ENCODE measurements at places on chromosomes 5 and 9.

DNA sequence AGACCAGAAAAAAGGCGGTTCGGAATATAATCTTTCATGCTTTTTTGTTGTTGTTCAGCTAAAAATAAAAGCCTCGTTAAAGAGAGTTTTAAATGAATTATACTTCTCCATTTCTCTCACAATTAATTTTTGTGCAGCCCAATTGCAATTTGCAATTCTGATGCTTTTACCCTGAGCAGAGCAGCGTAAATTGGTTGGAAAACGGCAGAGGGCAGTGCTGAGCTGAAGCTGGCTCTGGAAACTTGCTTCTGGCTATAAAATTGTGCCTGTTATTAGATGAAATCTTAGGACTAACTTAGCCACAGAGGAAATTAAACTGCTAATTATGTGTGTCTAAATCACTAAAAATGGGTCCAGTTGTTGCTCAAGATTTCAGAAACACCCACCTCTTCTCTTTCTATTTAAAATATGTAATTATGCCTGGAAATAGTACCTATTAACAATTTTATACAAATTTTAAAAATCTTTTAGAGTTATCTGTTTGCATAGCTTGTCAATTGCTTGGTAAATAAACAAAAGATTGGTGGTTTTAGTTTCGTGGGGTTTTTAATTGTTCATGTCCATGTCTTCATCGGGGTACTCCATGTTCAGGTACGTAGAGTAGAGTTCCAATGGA lies 441.8 kb upstream of the TLE4 start:
- DNase-seq: no peak

DNA sequence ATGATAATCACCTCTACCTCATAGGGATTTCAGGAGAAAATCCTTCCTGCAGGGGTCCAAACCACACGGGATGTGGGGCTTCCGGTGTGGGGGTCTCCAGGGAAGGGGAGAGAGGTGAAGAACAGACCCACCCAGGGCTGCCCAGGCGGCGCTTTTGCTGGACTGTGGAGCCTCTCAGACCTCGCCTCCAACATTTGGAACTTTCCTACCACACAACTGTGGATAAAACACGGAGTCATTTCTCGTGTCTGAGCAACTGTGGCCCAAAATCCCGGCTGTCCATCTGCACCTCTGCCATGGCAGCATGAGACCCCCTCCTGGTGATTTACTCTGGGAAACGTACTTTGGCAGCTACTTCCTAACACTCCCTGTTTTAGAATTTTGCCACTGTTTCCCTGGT lies 307.8 kb upstream of the IRX4 start:
- DNase-seq: no peak

- no peak for DNase-seq
These were observed 18.3 kb downstream of the DOCK2 start for GRCh38 chr5:169655353-169655752.

DNA sequence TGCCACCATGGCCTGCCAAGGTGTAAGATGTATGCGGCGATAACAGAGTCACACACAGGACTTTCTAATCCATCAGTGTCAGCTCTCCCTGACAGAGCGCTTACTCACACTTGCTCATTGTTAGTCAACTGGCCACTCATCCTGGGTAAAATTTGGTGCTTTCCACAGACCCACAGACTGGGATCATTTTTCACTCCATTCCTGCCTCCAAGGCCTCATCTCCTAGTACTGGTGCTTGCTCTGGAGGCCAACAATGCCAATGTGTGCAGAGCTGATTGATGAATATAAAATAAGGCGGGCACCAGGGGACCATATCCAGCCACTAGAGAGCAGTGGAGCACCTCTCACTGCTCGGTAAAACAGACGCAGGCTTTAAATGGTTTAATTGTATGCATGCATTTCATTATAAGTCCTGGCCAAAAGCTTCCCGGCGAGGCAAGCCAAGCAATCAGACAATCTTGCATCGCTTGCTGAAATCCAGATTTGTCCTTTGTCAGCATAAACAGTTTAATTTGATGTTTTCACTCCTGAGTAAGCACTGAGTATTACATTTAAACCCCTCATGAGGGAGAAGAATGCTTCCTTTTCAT lies 22.3 kb downstream of the PSMB7 start:
- DNase-seq: no peak

GRCh38 chr9:20880675-20881074 lies 150.8 kb downstream of the HACD4 start:
- DNase-seq: no peak

- no peak for DNase-seq
These were observed 303.1 kb upstream of the CLINT1 start for GRCh38 chr5:158162026-158162425.

DNA sequence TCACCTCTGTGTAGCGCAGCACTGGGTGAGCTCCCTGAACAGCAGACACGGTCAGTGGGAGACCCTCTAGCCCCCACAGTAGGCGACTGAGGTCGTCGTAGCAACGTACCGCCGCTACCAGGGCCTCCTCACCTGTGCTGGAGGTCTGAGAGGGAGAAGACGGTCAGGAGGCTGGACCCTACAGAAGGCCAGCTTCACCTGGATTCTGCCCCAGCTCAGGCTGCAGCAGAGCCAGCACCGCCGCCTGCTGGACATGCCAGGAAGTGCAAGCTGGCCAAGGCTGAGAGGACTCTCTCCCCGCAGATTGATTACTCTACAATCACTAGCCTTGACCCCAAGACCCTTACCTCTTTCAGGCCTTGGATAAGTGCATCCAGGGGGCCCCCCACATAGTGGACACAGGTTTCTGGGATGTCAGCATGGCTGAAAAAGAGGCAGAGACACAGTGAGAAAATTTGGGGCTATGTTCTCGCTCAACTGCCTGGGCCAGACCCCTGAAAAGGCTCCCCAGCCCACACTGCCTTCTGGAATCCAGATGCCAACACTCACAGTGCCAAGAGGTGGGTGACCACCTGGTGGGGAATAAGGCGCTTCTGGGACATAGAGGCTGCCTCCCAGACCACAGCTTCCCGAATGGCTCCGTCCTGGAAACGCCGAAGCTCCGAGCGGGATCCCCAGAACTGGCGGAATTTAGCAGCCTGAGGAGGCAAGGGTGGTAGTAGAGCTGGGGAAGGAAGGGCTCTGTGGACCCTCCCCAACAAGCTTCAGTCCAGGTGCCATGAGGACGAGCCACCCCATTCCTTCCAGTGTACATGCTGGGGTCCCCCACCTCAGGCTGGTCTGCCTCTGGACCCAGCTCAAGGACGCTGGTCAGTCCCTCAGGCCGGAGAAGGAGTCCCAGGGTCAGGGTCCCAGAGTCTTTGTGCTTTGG lies 6.9 kb downstream of the NOL6 start:
- peak; percentile 54 for DNase-seq

DNA sequence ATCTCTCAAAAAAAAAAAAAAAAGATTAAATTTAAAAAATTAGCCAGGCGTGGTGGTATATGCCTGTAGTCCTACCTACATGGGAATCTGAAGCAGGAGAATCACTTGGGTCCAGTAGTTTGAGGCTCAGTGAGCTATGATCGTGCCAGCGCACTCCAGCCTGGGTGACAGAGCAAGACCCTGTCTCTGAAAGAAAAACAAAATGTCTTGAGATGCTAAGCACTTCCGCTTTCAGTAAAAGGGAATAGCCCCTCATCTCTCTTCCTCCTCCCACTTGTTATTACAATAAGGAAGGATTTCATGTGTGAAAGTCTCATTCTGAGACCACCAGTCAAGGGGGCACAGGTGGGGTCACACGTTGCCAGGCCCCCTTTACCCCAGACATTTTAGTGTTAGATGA lies 79.4 kb downstream of the GOLPH3 start:
- DNase-seq: no peak

- no peak for DNase-seq
These were observed 19.6 kb downstream of the KDM4C start for GRCh38 chr9:6777213-6777902.

GRCh38 chr5:145980718-145981117 lies 44.3 kb downstream of the SH3RF2 start:
- DNase-seq: no peak

GRCh38 chr9:34992376-34992951 lies 2.9 kb downstream of the DNAJB5 start:
- DNase-seq: no peak

GRCh38 chr5:99386406-99387077 lies 457.7 kb upstream of the CHD1 start:
- DNase-seq: no peak

DNA sequence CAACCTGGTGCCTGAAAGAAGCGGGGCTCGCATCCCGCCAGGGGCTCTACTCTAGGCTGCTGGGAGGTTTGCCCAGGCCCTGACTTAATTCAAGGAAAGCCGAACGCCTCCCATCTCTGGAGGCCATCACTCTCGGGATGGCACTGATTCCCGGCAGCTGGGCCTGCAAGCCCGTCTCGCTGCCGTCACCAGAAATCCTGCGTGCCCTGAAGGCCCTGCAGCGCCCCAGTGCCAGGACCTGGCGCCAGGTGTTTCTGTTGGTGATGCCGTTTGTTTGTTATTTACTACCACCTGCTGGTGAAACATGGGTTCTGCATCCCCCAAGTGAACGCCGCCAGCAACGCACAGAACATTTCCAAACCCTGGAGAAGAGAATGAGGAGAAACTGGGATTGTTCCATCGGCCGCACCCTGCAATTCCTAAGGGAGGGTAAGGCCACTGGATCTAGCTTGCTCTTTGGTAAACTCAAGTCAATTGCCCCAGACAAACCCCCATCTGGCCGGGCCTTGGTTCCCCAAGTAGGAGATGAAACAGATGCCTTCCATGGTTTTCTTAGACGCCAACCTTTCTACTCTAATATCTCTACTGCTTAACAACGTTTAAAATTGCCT lies 77.9 kb downstream of the AK8 start:
- peak; percentile 46 for DNase-seq

GRCh38 chr5:136734628-136735027 lies 369.3 kb upstream of the TRPC7 start:
- no peak for DNase-seq

DNA sequence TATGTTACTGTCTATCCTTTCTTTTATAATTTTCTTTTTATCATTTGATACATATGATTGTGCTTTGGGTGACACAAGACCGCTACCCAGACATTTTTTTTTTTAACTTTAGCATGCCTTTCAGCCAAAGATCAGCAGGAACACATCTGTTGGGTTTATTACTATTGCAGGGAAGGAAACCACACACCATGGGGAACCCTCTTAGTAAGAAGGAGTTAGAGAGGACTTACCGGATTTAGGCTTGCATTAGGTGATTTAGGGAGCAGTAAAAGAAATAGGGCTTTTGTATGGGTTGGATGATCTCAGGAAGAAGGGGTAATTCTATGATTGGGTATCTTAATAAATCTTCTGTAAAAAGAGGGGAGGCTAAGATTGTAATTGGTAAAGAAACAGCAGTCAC lies 138.2 kb downstream of the SNX18 start:
- DNase-seq: no peak

DNA sequence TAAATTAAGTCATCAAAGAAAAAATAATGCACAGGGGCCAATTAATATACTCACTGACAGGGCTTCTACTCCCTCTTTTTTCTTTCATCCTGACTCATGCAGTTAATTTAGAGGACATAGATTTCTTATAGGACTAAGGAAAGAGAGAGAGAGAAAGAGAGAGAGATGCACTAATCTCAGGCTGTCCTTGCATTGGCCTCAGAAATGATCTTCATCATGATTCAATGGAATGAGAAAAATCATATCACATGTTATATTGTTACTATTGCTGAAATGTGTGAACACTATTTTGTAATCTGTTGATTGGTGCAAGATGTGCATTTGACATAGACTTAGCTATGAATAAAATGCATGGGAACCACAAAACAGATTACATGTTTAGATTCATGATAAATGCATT lies 608.3 kb upstream of the NUDT12 start:
- DNase-seq: no peak

DNA sequence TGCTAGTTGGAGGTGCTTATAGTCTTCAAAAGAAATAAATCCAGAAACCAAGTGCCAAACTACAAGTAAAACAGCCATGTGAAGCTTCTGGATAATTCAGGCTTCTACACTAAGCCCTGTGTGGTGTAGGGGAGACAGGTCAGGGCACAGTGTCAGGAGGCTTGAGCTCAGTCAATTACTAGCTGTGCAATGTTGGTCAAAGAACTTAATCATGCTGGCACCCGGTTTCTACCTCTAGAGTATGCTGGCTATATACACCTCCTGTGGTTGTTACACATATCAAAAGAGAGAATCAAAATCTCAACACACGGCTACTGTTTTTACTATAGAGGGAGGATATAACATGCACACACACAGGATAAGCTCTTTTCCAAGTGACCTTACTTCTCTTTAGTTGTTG lies 469.7 kb upstream of the ZNF462 start:
- DNase-seq: no peak

All from T-helper 1 cell (primary cell).